ENCODE measurements at places on chromosomes 3 and 15.

DNA sequence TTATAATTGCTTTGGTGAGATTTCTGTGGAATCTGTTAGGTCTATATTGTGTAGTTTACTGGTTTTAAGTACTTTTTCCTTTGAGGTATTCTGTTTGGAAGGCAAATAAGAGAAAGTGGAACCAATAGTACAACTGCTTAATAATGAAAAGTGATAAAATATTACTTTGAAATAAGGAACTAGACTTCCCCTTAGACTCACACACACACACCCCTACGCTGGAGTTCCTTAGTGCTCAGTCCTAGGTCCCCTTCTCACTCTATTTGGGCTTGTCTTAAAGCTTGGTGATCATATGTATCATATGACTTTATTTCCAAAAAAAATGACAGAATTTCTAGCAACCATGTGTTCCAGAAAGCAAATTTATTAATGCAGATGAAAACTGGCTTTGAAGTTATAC is 494.0 kb upstream of the TGFBR2 start:
- no peak for DNase-seq

DNA sequence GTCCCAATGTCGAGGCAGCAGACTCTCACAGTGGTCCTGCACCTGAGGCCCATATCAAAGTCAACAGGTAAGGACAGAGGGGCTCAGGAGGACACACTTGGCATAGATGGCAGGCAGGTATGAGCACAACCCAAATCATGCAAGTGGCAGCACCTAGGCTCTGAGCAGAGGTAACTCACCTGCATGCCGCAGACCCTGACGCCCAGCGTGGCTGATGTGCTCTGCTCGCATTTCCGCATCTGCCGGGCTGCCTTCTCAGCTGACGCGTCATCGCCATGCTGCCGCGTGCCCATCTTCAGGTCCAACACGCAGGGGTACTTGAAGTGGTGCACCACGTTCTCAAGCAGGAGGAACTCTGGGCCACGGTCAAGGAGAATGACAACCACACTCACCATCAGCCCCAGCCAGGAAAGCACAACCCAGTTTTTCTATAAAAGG is 4.2 kb upstream of the GMPPB start:
- DNase-seq, result no peak

DNA sequence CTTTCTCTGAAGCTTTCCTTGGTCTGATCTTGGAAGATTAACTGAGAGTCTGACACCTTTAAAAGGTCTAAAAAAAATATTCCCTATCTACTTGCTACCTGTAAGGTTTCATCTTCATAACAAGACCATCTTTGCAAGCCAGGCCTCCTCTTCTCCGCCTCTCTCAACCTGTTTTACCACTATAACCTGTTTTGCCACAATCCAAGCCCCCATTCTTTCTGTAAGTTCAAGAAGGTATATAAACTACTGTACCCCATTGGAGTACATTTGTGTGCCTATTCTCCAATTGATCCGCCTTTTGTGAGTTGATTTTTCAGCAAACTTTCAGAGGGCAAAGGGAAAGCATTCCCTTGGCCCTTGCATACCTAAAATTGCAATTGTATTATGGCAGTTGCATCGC is 319.3 kb upstream of the NECTIN3 start:
- no peak for DNase-seq

- DNase-seq, result no peak
Observed at GRCh38 chr3:123693584-123694190, 108.8 kb upstream of the HACD2 start.

DNA sequence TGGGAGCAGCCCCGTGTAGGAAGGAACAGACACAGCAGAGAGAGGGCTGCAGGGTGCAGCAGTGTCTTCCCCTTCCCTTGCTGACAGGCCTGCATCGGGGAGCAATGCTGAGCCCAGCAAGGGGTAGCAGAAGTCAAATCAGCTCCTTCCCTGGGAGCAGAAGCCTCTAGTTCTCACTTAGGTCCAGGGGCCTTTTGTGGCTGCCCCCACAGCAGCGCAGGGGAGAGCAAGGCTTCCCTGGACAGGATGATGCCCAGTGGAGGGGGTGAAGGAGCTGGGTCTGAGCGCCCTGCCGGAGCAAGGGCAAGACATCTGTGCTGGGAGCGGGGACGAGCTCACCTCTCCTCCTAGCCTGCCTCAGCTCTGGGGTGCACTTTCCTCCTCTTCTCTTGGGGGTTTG is 827 bp downstream of the PLCB2 start:
- DNase-seq, result no peak

GRCh38 chr15:85094685-85095084 is 113.0 kb downstream of the PDE8A start:
- DNase-seq, result peak; percentile 77

DNA sequence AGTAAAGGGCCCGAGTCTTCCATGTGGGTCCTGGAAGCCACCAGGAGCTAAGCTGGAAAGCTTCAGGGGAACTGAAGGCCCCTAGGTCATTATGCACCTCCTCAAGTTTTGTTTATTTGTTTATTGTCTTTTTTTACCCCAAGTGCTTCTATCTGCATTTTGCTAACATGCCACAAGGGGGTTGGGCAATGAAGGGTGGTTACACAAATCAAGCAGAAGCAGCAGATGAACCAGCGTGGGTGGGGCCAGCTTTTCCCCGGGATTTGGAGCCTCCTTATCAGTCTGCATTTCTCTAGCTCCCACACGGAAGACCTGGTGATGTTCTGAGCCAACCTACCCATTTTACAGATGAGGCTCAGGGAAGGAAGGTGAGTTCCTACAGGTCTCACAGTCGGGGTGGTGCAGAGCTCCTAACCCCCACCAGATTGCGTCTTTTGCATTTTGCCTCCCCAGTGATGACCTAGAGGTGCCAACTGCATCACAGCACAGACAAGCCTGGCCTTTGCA is 16.8 kb downstream of the TMC3 start:
- DNase-seq, result peak; percentile 19

GRCh38 chr3:123648696-123649405 is 64.0 kb upstream of the HACD2 start:
- no peak for DNase-seq

DNA sequence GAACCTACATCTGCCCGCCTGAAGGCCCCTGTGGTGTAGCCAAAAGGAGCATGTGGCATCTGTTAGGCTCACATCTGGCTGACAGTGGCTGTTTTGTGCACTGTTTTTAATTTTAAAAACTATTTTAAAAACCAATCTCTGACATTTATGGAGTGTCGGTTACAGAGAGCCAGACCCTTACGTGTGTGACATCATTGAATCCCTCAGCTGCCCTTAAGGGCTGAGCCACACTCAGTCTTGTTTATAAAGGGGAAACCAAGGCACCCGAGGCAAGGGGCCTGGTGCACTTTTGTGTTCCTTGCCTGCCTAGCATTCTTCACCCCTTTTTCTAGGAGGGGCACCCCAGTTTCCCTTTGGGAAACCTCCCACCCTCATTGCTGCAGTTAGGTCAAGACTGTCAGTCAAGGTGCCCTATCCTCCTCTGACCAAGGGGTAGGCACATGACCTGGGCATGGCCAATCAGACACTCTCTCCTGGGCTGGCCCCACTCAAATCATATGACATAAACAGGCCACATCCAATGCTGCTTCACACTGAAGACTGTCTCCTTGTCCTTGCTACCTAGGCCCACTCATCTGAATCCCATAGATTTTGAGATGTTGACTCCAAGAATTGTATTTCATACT is 105.3 kb downstream of the LSM3 start:
- no peak for DNase-seq

- no peak for DNase-seq
Observed at GRCh38 chr3:30764281-30764680, 130.2 kb downstream of the GADL1 start.

- peak; percentile 29 for DNase-seq
Observed at GRCh38 chr15:51917493-51917892, 54.1 kb downstream of the LEO1 start.

- no peak for DNase-seq
Observed at GRCh38 chr3:112413074-112413473, 80.1 kb downstream of the CD200 start.

GRCh38 chr3:16844791-16845190 is 40.0 kb upstream of the PLCL2 start:
- peak; percentile 6 for DNase-seq

- peak; percentile 72 for DNase-seq
Observed at GRCh38 chr3:196684548-196685407, 27.3 kb downstream of the CEP19 start.

GRCh38 chr3:117743993-117744392 is 1034.4 kb downstream of the TUSC7 start:
- no peak for DNase-seq

- DNase-seq, result no peak
Observed at GRCh38 chr3:14730703-14731382, 55.9 kb downstream of the C3orf20 start.

DNA sequence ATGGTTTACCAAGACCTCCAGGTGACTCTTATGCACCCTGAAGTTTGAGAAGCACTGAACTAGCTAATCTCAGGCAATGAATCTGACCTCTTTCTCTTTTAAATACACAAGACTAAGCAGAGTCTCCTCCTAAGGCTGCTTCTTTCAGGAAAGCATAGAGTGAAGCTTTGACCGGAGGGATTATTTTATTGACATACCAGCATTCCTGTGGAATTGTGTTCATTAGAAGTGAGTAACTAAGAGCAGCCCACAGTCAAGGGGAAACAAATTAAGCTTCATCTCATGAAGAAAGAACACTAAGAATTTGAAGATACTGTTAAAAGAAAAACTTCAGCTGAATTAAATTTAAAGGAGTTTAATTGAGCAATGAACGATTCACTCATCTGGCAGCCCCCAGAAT is 963.5 kb downstream of the NTRK3 start:
- DNase-seq, result no peak

GRCh38 chr3:182710557-182711157 is 82.6 kb upstream of the ATP11B start:
- DNase-seq, result peak; percentile 54

- no peak for DNase-seq
Observed at GRCh38 chr15:34716111-34716510, 38.7 kb downstream of the GJD2 start.

- no peak for DNase-seq
Observed at GRCh38 chr3:112273536-112273935, 20.5 kb downstream of the SLC9C1 start.

Measured in GM23248 (cell line).